ENCODE measurements at places on chromosomes 12 and 14. TPM values are rescaled to one million over a fixed set of nuclear protein-coding genes. Genes with fewer than 3 reads are reported as not detected.
A peak's percentile ranks its signal among the peaks of the same experiment; 100 is the strongest.

Gene SCNN1A
- total RNA-seq, result not detected

Gene PPFIA2
- total RNA-seq, result 3.1 TPM

GRCh38 chr14:99441918-99442317, 38.7 kb downstream of the SETD3 start:
- H3K4me3 ChIP-seq, result no peak overlapping the region
- DNase-seq, result no peak
- peaks cover 2% of the 10 kb centered on the region for H3K4me1 ChIP-seq
- H3K27me3 ChIP-seq, result no peaks in the 10 kb centered on the region
- H3K36me3 ChIP-seq, result peaks cover 29% of the 10 kb centered on the region

Gene ASCL1
- 0.04 TPM for total RNA-seq

Gene APOLD1
- total RNA-seq, result 8.8 TPM

DNA sequence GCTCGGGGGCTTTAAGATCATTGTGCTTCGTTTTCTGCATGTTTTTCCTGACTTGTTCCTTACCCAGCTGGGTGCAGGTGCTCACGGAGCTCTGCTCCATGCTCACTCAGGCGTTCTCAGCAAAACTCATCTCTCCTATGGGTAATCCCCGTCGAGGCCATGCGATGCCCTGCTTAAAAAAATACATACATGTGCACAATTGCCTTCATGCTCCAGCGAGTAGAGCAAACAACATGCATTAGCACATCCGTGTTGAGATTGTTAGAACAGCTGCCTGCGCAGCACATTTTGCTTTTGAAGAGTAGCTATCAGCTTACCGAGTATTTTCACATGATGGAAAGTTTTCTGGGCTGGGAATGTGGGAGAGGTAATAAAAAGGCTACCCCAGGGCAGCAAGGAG, 16.2 kb downstream of the AACS start:
- H3K36me3 ChIP-seq, result peaks cover 48% of the 10 kb centered on the region
- H3K27me3 ChIP-seq, result no peaks in the 10 kb centered on the region
- peak overlapping the region; percentile 15 for H3K27ac ChIP-seq
- no peak overlapping the region for H3K4me3 ChIP-seq
- no peak for DNase-seq

DNA sequence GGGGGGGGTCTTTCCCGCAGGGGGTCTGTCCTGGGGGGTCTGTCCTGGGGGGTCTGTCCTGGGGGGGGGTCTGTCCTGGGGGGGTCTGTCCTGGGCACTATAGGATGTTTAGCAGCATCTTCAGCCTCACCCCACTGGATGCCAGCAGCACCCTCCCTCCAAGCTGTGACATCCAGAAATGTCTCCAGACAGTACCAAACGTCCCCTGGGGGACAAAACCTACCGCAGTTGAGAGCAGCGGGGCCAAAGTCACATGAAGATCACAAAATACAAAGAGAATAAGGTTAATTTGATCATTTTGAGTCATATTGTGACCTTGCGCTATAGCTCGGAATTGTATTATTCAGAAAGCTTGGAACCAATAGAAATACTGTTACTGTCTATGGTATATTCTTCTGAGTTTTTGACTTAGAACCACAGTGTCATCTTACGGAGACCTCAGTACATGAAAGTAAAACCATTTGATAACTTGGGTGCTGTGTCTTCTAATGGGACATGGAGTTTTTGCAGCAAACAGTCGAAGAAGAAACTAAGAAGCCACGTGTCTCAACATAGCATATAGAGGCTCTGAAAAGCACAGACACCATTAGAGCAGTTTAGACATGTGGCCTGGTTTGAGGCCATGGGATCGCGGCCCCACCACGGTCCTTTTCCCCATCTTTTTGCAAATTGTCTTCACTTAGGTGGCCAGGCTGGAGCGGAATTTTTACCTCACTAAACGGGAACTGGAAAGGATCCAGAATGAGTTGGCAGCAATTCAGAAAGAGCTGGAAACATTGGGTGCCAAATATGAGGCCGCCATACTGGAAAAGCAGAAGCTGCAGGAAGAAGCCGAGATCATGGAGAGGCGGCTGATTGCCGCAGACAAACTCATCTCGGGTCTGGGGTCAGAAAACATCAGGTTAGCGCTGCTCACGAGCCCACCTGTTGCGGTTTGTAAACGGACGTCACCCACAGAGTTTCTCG, 59.9 kb downstream of the CCDC92 start:
- no peak overlapping the region for H3K27ac ChIP-seq
- DNase-seq, result peak; percentile 35
- H3K4me1 ChIP-seq, result peaks cover 15% of the 10 kb centered on the region
- no peak overlapping the region for H3K4me3 ChIP-seq
- no peaks in the 10 kb centered on the region for H3K36me3 ChIP-seq

Gene NPFF
- 0.98 TPM for total RNA-seq

Gene PLEK2
- 0.22 TPM for total RNA-seq

DNA sequence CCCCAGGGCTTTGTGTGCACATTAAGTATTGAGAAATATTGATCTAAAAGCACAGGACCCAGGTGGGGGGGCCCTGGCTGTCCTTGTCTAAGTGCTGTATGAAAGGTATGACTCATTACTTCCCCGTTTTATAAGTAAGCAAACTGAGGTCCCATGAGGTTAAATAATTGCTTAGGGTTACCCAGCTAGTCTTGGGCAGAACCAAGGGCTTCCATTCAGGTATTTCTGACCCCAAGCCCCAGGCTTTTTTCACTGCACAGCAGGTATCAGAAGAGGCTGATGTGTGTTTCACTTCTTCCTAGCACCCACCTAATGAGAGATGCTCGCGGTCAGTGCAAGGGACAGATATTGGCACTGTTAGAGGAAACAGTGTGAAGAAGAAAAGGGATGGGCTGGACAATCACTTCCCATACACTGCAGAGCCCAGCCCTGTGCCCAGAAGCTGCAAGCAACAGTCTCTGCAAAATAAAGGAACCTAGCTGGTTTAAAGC, 4.7 kb upstream of the TC2N start:
- no peak for DNase-seq
- H3K27me3 ChIP-seq, result no peaks in the 10 kb centered on the region
- H3K27ac ChIP-seq, result no peak overlapping the region

DNA sequence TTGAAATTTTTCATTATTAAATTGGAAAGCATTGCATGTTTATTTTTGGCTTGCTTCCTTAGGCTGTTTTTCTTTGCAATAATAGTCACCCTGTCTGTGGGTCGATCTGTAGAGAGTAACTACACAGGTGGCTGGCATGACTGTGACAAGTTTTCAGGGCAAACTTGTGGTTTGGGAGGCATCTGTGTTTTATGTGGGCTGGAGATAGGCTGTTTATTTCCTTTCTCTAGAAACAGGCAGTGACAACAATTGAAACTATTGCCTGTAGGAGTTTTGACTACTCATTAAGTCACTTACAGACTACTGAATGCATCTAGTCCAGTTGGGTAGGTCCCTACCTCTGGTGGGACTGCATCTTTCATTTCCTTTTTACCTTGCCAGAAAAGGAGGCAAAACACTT, 155.6 kb downstream of the DYRK2 start:
- peaks cover 4% of the 10 kb centered on the region for H3K4me1 ChIP-seq
- no peaks in the 10 kb centered on the region for H3K27me3 ChIP-seq
- H3K27ac ChIP-seq, result no peak overlapping the region
- H3K36me3 ChIP-seq, result no peaks in the 10 kb centered on the region
- H3K4me3 ChIP-seq, result no peak overlapping the region

Gene SERPINA6
- not detected for total RNA-seq

Gene CMTM5
- 1.1 TPM for total RNA-seq

Gene CCDC88C
- total RNA-seq, result 12.5 TPM

DNA sequence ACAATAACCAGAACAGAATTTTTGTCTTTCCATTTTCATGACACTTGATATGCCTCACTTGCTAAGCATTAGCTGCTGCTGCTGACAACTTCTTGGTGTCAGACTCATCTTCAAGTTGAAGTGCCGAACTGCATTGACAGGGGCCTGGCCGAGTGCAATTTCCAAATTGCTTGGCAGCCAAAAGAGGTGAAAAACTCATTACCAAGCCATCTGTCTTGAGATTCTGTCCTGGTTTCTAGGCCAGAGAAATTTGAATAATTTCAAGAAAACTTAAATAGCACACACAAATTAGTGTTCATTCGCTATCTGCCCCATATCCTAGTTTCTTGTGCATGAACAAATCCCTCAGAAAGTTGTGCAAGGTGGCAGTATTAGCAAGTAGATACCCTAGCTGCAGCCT, 165.3 kb upstream of the RASSF8 start:
- H3K27ac ChIP-seq, result no peak overlapping the region
- no peaks in the 10 kb centered on the region for H3K4me1 ChIP-seq
- no peak for DNase-seq
- H3K27me3 ChIP-seq, result no peaks in the 10 kb centered on the region
- H3K4me3 ChIP-seq, result no peak overlapping the region

DNA sequence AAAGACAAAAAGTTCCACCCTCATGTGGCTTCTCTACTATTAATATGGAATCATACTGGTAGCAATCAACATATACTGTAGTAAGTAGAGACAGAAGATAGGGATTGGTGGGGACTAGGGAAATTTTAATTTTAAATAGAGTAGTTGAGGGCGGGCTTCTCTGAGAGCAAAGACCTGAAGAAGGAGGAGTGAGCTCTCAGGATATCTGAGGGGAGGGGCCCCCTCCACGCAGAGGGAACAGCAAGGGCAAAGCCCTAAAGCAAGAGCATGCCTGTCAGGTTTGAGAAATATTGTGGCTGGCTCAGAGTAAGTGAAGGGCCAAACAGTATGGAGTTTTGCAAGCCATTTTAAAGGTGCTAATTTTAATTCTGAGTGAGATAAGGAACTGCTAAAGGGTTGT, 64.3 kb downstream of the PCNX1 start:
- H3K4me1 ChIP-seq, result no peaks in the 10 kb centered on the region
- peaks cover 4% of the 10 kb centered on the region for H3K36me3 ChIP-seq
- H3K27ac ChIP-seq, result no peak overlapping the region
- no peaks in the 10 kb centered on the region for H3K27me3 ChIP-seq

- no peaks in the 10 kb centered on the region for H3K27me3 ChIP-seq
- no peak for DNase-seq
- peaks cover 14% of the 10 kb centered on the region for H3K4me1 ChIP-seq
- H3K27ac ChIP-seq, result no peak overlapping the region
- H3K36me3 ChIP-seq, result peaks cover 19% of the 10 kb centered on the region
These were observed 788 bp downstream of the SFSWAP start for GRCh38 chr12:131711551-131712205.

- DNase-seq, result no peak
- H3K4me1 ChIP-seq, result no peaks in the 10 kb centered on the region
- no peak overlapping the region for H3K27ac ChIP-seq
- H3K27me3 ChIP-seq, result no peaks in the 10 kb centered on the region
- H3K4me3 ChIP-seq, result no peak overlapping the region
- no peaks in the 10 kb centered on the region for H3K36me3 ChIP-seq
These were observed 323.8 kb downstream of the RGS6 start for GRCh38 chr14:72256055-72256454.

Gene KDM5A
- 36.8 TPM for total RNA-seq

GRCh38 chr12:93621986-93622385, 49.5 kb downstream of the SOCS2 start:
- no peak overlapping the region for H3K27ac ChIP-seq
- DNase-seq, result no peak
- H3K27me3 ChIP-seq, result peaks cover 2% of the 10 kb centered on the region
- no peaks in the 10 kb centered on the region for H3K4me1 ChIP-seq
- H3K36me3 ChIP-seq, result no peaks in the 10 kb centered on the region

DNA sequence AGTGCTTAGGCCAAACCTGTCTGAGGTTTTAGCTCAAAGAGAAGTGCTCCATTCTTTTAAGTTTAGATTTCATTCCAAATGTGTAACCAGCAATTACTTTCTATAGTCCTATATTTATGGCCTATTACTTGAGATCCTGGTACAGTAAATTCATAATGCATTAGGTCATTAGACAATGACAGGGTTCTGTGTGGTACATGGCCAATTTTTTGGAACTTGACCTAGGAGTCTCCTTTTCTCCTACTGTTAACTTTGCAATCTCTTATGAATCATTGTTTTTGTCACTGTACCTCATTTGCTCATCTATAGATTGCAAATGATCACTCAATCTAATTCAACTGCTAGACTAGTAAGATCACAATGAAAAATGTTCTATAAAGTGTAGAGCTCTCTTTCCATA, 136.7 kb downstream of the PDE3A start:
- no peak for DNase-seq
- H3K36me3 ChIP-seq, result no peaks in the 10 kb centered on the region
- no peaks in the 10 kb centered on the region for H3K4me1 ChIP-seq
- no peaks in the 10 kb centered on the region for H3K27me3 ChIP-seq

Gene KRT5
- total RNA-seq, result 0.66 TPM

GRCh38 chr14:23071921-23072539, 14.7 kb upstream of the CDH24 start:
- no peak for DNase-seq
- peaks cover 26% of the 10 kb centered on the region for H3K4me1 ChIP-seq
- H3K27ac ChIP-seq, result peak overlapping the region; percentile 73
- peaks cover 59% of the 10 kb centered on the region for H3K36me3 ChIP-seq
- H3K4me3 ChIP-seq, result peak overlapping the region; percentile 74
- no peaks in the 10 kb centered on the region for H3K27me3 ChIP-seq

GRCh38 chr12:21221778-21222177, 90.8 kb downstream of the SLCO1B1 start:
- no peak overlapping the region for H3K27ac ChIP-seq
- no peak for DNase-seq
- no peaks in the 10 kb centered on the region for H3K27me3 ChIP-seq
- H3K4me1 ChIP-seq, result no peaks in the 10 kb centered on the region
- no peak overlapping the region for H3K4me3 ChIP-seq
- no peaks in the 10 kb centered on the region for H3K36me3 ChIP-seq

Gene GPR68
- 0.35 TPM for total RNA-seq

GRCh38 chr14:53528185-53528671, 375.1 kb upstream of the DDHD1 start:
- H3K27ac ChIP-seq, result no peak overlapping the region
- no peak overlapping the region for H3K4me3 ChIP-seq
- peak; percentile 52 for DNase-seq

DNA sequence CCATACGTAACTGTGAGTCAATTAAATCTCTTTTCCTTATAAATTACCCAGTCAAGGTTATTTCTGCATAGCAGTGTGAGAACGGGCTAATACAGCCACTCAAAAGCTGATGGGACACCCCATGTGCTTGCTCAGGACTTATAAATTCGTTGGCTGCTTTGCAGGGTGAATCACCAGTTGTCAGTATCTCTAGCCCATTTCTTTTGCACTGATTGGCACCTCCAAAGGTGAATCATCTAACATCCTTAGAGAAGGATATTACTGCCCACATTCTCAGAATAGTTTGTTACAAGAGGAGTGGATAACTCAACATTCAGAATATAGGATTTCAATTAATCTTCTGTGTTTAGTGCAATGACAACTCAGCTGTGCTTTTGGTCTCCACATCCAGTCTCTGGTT, 601.5 kb downstream of the KCNH5 start:
- H3K4me3 ChIP-seq, result no peak overlapping the region

GRCh38 chr12:74418573-74418972, 119.1 kb upstream of the ATXN7L3B start:
- H3K27me3 ChIP-seq, result no peaks in the 10 kb centered on the region
- H3K4me1 ChIP-seq, result no peaks in the 10 kb centered on the region
- H3K27ac ChIP-seq, result no peak overlapping the region
- no peaks in the 10 kb centered on the region for H3K36me3 ChIP-seq
- no peak for DNase-seq
- H3K4me3 ChIP-seq, result no peak overlapping the region
